ENCODE measurements at places on chromosomes 2 and 18. TPM values are rescaled to one million over a fixed set of nuclear protein-coding genes. Genes with fewer than 3 reads are reported as not detected.
A peak's percentile ranks its signal among the peaks of the same experiment; 100 is the strongest.

- DNase-seq, result no peak
These were observed 41.9 kb downstream of the KCNJ3 start for GRCh38 chr2:154740361-154740760.

DNA sequence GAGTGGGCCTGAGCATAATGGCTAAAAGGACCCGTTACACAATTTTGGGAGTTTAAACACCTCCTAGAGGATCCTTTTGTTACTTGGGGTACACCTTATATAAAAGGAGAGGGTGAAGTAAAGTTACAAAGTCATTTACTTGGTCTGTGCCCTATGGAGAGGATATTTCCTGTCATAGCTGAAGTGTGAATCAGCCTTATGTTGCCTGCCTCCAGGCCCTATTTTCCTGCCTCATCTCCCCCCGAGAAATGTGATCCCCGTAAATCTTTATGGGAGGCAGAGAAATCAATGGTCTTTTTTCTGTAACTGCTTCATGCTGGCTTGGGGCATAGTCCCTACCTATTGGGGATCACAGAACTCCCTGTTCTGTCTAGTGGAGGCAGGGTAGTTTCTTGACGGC is 906.6 kb downstream of the DSC3 start:
- DNase-seq, result no peak

GRCh38 chr2:179521944-179522343 is 257.3 kb upstream of the SESTD1 start:
- no peak for DNase-seq

DNA sequence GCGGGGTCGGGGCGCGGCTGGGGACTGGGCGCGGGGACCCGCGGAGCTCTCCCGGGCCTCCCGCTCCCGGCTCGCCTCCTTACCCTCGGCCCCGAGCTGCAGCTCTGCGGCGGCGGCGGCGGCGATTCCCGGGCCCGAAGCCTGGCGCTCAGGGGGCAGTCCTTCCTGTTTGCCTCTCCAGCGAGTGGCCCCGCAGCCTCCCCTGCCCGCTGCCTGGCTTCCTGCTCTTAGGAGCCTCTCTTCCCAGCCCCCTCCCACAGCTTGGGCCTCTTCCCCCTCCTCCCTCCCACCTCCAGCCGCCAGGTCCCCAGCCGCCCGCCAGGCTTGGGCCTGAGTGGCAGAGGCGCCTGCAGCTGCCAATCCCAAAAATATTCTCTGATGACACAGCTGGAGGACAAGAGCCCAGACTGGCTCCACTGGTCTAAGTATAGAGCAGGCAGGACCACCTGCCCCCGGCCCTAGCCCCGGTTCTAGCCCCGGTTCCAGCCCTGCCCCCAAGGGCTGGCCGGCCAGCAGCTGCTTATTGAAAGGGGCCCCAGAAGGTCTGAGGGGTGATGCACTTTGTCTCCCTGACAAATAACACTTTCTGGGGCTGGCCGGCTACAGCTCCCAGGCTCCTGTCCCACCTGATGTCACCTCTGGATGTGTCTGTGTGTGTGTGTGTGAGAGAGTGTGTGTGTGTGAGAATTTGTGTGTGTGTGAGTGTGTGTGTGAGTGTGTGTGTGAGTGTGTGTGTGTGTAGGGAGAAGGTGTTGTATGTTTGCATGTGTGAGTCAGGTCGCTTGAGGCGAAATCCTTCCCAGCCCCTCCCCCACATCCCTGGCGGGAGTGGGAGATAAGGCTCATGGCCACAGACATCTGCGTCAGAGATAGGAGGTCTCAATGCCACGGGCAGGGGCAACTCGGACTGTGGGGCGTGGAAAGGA is at the start of gene OBSL1:
OBSL1 (minus strand) TSS at position 229 of the 926 bp plus-strand sequence. CDS start 307 bp downstream, outside the sequence.
- peak; percentile 89 for DNase-seq

GRCh38 chr2:39723497-39723896 is 55.6 kb downstream of the THUMPD2 start:
- no peak for DNase-seq

DNA sequence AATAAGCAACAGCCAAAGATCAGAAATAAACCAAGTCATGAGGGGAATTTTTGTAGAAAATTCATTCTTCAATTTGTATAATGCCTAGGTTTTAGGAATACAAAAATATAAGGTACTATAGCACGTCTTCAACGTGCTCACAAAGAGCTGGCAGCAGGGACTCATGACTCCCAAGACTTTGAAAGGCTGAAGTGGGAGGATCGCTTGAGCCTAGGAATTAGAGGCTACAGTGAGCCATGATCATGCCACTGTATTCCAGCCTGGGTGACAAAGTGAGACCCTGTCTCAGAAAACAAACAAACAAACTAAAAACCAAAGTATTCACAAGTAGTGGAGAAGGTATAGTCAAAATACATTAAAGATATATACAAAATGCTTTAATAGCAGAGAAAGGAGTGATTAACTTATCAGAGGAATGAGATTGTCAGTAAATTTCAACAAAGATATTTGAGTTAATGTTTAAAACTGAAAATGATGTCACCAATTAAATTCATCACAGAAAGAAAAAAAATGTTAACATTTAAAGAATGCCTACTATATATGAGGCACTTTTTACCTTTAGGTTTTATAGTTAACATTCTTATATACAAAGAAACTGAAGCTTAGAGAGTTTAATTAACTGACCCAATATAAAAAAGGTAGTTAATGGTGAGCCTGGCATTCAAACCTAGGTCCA is 3.2 kb downstream of the WDR33 start:
- DNase-seq, result no peak

- DNase-seq, result no peak
These were observed 259.7 kb downstream of the CDCA7 start for GRCh38 chr2:173614265-173614930.

GRCh38 chr18:78511666-78512601 is 467.7 kb upstream of the SALL3 start:
- no peak for DNase-seq

- no peak for DNase-seq
These were observed 36.4 kb downstream of the ICOS start for GRCh38 chr2:203973000-203973399.

USP40 gene
- total RNA-seq, result 23.8 TPM
